ENCODE measurements at places on chromosomes 11 and 22.

- no peak for DNase-seq
Observed at GRCh38 chr11:67022961-67023956, at the start of gene SYT12. SYT12 (plus strand) TSS chr11:67023134; CDS start chr11:67030145, 7,011 bp downstream.

DNA sequence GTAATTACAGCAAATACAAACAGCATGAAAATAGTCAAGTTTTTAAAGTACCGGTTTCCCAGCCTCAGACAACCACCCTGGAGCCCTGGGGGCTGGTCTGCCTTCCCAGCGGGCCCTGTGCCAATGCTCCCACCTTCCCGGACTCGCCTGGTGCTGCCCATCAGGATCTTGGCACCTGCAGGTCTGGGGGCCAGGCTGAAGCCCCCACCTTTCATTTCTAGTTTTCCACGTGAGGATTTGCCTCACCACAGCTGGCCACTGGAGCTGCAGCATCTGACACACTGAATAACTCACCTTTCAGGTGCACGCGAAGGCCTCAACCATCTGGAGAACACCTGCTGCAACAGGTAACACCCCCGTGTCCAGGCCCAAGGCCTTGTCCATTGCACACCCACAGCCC lies 108.7 kb upstream of the THY1 start:
- DNase-seq = no peak

GRCh38 chr11:130470832-130471706 lies 22.6 kb downstream of the ADAMTS15 start:
- no peak for DNase-seq

DNA sequence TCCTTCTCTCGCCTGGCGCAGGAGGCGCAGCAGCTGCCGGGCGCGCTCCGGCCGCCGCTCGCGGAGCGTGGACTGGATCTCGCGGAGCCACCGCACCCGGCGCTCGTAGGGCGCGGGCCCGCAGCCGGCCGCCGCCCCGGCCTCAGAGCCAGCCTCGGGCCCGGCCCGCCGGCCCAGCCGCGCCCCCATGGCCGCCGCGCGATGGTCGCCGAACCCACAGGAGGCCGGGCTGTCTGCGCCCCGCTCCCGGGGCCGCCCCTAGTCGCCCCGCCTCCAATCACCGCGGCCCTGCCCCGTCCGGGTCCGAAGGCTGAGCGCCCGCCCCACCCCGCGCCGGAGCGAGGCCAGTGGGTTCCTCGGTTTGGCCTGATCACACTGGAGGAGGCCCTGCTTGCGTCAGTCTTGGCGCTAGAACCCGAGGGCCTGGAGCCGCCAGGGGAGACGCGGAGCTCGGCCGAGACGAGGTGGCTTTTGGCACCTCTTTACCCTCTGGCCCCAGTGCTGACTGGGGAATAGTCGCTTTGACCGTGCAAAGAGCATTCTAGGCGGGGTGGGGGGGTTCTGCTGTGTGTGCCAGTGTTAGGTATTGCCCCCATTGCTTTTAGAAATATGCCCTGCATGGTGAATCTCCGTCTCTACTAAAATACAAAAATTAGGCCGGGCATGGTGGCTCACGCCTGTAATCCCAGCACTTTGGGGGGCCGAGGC lies at the start of gene LRRC75B:
TSS of gene LRRC75B (minus strand) at position 223 of the 708 bp plus-strand sequence. CDS start at position 189, 34 bp downstream.
- DNase-seq = peak; percentile 84

DNA sequence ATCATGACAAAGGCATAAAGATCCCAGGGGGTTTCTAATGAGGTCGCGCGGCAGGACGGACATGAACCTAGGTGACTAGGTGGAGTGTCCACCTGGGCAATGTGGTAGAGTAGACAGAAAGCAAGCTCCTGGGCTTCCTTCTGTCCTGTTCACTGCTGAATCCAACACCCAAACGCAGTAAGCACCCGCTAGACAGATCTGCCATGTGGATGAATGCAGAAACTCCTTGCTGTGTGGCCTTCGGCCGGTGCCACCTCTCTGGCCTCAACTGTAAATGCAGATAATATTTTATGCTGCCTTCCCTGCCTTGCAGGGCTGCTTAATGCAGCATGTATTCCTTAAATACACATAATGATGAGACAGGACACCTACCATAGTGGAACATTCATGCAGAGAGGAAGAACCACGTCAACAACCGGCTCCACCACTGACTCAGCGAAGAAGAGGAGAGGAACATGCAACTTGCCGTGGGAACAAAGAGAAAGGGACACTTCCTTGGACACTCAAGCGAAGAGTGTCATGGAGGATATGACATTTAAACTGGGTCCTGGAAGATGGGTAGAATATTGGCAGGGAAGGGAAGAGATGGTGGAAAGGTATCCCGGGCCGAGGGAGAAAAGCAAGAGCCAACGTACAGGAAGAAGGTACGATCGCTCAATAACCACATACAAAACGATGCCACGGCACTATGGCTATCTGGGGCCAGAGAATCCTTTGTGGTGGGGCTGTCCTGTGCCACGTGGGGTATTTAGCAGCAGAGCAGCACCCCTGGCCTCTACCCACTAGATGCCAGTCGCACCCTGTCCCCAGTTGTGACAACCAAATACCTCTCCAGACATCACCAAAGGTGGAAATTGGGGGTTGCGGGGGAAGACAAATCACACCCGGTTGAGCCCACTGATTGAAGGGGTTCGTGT lies 30.8 kb downstream of the MYH9 start:
- DNase-seq = no peak

DNA sequence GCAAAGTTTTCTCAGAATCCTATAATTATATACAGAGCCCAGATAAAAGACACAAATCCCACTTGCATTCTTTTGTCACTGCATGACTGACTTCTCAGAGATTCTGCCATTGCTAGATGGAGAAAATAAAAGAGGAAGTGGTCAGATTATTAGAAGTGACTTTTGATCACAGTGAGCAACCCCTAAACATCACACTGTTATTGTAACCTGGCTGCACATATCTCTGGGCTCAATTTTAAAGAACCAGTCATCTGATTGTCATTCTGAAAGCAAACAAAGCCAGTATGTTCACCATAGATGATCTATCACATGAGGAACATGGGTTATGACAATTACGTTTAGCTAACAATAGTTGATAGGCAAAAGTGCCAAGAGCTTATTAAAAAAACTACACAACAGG lies 47.8 kb downstream of the COPB1 start:
- no peak for DNase-seq

DNA sequence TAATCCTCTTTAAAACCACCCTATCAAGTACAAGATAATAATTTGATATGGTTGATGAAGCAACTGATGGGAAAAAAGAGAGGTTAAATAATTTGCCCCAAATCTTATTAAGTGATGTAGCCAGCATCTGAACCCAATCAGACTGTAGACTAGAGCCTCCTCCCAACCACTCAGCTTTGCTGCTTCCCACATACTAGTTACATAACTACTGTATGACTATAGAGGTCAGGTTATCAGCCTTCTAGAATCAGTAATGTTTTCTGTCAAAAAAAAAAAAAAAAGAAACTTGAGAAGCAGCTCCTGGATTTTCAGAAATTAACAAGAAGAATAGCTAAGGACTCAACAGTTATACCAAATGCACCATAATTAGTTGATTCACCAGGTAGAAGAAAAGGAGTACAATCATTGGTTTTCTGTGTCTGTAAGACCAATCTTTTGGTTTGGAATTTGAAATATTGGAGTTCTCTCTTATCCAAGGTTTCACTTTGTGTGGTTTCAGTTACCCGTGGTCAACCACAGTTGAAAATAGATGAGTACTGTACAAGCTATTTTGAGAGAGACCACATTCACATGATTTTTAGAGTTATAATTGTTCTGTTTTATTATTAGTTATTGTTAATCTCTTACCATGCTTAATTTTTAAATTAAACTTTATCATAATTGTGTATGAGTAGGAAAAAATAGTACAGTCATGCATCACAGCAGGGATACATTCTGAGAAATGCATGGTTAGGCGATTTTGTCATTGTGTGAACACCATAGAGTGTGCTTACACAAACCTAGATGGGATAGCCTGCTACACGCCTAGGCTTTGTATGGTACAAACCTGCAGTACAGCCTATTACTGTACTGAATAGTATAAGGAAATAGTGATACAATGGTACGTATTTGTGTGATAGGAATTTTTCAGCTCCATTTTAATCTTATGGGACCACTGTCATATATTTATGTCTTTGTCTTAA lies 72.2 kb downstream of the PDHX start:
- DNase-seq = peak; percentile 74

DNA sequence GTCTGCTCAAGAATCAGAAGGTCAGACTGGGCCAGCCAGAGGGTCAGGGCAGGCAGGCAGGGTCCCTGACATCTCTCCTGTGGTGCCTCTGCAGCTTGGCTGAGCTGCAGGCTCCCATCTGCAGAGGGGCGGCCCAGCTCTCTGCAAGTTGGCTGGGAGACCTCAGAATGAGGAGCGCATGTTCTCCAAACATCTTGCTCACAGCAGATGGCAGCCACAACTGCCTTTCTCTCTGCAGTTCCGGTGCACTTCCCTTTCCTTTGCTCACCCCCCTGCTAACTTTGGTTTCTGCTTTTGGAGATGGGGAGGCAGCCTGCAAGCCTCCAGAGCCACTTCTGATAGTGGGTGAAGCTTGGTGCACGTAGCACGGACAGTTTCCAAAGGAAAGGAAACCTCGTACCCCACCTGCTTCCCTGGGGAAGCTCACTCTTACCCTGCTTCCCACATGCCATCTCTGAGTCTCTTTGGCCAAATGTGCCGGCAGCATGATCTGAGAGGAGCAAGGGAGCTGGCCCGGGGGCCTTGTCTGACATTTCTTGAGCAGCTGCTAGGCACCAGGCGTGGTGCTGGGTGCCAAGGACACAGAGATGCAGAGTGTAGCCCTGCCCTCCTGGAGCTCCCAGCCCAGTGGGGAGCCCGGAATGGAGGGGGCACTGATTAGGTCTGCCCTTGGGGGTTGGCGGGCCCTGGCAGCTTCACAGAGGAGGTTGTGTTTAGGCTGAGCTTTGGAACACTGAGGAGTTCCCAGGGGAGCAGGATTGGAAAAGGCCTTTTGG lies 18.2 kb downstream of the DAGLA start:
- no peak for DNase-seq

DNA sequence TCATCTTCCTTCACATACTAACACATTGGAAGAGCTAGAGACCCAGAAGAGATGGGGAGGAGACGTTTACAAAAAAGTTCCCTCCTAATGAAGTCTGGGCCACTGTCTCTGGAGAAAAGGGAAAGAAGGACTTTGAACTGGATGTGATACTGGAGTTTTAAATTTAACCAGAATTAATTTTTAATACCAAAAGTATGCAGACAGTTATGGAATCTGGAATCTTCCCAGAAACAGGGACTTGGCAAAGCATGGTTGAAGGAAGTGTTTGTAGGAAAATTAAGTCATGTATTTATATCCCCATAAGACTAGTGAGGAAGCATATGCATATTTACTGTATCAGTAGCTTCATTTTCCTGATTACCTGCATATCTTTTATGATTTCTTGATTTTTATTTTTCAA lies 215.5 kb downstream of the TTC28 start:
- peak; percentile 25 for DNase-seq
